Hematopoietic multipotent progenitor cell treated with erythropoietin and hydrocortisone succinate and interleukin-3 and kit ligand, for 17 days (in vitro differentiated cells): ENCODE measurements at places on chromosomes 1 and 21.

- DNase-seq: no peak
Observed at GRCh38 chr1:162329826-162330225, 46.8 kb downstream of the SPATA46 start.

DNA sequence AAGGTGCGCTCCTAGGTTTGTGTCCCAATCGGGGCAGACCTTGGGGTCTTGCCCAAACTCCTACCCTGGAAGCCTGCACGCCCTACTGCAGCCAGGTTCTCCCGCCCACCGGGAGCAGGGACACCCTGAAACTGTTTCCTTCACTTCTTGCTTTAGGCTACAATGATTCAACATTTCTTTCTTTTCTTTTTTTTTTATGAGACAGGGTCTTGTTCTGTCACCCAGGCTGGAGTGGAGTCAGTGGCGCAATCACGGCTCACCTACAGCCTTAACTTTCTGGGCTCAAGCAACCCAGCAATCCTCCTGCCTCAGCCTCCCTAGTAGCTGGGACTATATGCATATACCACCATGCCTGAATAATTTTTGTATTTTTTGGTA is 75.8 kb downstream of the ITPKB start:
- no peak for DNase-seq

DNA sequence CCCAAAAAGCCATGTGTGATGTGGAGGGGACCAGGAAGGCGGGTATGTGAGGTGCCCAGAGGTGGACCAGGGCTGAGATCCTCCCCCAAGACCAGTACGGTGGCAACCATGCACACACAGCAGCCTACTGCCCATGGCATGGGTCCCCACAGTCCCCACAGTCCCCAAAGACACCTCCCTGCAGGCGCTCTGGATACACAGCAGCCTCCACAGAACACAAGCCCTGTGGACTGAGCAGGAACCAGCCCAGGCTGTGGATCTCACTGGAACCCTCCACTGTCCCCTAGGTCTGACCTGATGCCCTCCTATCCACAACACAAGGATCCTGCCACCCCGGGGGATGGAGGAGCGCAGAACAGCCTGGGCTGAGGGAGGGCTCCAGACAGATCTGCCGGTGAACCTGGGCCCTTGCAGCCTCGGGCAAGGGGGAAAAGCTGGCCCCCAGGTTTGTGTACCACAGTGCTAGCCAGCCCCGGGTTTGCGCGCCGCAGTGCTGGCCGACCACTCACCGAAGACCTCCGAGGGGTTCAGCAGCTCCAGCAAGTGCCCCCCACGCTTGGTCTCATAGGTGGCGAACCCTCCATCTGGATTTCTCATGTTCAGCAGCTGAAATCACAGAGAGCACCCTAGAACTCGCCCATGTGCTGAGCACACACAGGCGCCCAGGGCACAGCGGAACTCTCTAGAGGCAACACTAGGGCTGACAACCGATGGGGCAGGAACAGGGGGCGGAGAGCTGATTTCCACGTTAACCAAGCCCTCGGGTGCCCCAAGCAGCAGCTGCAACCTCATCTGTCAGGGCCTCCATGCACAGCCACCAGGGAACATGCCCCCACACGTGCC is 22.1 kb upstream of the SPATC1L start:
- no peak for DNase-seq

- no peak for DNase-seq
Observed at GRCh38 chr1:187336441-187337168, 507.9 kb downstream of the PLA2G4A start.

DNA sequence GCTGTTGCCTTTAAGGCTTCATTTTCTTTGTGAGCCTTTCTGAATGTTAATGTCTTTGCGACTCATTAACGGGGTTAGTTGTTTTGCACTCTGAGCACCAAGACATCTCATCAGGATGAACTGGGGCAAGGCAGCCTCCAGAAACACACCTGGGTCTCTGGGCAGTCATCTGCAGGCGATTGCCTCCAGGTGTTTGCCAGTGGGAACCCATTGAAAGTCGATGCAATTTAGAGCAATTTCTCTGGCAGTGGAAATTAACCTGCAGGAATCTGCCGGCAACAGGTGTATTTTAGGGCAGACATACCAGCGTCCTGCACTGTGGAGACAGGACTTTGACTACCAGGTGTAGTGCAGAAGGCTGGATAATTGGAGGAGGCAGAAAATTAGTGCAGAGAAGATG is 661.0 kb upstream of the PTBP2 start:
- no peak for DNase-seq

GRCh38 chr1:165843304-165843703 is 15.9 kb downstream of the UCK2 start:
- no peak for DNase-seq

DNA sequence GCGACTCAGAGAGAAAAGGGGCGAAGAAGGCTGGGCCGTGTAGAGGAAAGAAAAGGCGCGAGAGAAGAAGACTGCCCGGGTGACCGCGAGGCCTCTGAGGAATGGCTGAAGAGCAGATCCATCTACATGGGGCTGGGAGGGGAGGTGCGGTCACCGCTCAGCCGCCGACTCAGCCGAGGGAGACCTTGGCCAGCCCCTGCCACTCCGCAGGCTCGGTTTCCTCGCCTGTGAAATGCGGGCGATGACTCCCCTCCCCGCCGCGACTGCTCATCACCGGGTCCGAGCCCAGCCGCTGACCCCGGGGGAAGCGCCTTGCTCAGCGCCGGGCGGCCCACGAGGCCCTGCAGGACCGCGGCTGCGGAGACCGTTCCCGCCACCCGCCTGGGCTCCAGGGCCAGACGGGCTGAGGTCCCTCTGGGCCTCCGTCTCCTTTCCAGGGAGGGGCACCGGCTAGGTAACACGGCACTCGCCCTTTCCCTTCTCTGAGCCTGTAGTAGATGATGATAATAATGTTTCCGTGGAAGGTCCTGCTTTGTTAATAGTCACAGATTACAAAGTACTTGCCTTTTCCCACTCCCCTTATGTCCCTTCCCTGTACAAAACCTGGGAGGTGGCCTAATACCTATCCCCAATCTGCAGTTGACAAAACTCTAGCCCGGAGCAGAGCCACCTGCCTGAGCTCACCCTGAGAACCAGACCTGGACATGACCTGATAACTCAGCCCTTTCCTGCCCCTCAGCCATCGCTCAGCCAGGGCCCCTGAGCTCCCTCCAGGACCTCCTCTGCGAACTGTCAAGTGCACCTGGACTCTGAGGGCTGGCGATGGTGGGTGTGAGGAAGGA is 1.6 kb upstream of the BSND start:
- no peak for DNase-seq

- no peak for DNase-seq
Observed at GRCh38 chr1:35288761-35289160, 20.3 kb downstream of the ZMYM4 start.

DNA sequence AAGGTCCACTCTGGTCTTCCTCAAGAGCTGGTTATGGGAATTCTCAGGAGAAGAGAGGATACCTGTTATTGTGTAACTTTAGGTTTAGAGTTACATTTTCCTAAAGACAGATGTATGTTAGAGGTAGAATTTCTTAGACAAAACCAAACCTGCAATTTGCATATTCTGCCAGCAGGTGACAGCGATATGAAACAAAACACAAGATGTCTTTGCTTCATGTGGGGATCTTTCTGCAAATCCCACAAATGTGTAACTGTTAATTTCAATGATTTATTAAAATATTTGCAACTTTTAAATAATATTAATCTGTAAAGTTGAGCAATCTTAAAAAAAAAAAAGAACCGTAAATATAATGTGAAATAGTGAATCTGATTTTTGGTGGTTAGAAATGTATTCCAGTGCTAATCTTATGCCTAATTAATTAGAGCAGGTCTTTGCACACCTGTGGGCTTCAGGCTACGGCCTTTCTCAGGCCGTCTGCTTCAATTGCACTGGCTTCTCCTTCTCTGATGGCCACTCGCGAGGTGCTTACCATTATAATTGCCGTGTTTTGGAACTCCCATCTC is 33.4 kb downstream of the FAM78B start:
- no peak for DNase-seq

- DNase-seq: no peak
Observed at GRCh38 chr1:155003766-155004351, 1.3 kb downstream of the ZBTB7B start.

DNA sequence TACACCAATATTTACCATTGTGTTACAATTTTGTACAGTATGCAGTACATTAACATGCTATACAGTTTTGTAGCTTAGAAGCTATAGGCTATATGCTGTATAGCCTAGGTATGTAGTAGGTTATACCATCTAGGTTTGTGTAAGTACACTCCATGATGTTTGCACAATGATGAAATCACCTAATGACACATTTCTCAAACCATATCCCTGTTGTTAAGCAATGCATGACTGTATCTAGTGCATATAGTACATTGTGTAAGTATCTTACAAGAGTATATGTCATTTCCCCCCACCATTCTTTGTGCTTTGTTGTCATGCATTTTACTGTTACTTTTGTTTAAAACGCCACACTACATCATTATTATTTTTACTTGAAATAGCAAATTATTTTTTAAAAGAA is 65.7 kb upstream of the RNF11 start:
- no peak for DNase-seq
